ENCODE measurements at places on chromosomes 1 and 21.
A peak's percentile ranks its signal among the peaks of the same experiment; 100 is the strongest.

- DNase-seq: no peak
Measured at GRCh38 chr1:240310226-240310925, 218.7 kb downstream of the FMN2 start.

- DNase-seq: no peak
Measured at GRCh38 chr1:223345720-223346119, 18.3 kb downstream of the SUSD4 start.

DNA sequence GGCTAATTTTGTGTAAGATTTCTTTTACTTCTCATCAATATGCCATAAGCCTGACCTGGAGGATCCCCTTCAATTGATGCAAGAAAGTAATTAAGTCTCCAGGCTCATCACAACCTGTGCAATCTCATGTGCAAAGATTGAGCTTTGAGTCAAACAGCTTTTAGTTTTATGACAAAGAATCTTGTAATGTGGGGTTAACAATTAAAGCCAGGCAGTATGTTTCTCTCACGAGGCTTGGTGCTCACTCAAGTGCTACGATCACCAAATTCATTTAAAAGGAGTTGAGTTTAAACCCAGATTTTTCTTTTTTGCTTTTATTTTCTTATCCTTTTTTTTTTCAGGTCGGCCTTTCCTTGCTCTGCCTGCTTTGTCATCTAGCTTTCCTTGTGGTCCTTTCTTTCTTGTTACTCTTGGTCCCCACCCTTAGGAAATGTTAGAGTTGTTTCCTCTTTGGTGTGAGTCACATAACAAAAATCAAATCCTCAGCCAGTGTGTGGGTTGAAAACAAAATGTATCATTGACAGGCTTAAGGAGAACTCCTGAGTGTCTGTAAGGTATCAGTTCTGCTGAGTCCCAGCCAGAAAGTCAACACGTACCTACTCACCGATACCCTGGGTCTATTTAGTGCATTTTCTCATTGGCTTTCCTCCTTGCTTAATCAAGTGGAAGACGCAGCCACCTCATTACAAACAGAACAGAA, 1037.2 kb downstream of the ADGRL2 start:
- DNase-seq: no peak

DNA sequence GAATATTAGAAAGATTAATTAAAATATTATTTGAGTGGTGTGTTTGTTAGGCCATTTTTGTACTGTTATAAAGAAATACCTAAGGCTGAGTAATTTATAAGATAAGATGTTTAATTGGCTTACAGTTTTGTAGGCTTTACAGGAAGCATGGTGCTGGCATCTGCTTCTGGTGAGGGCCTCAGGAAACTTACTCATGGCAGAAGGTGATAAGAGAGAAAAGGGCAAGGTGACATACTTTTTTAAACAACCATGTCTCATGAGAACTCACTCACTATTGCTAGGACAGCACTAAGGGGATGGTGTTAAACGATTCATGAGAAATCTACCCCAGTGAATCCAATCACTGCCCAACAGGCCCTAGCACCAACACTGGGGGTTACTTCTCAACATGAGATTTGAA, 56.7 kb upstream of the RGS21 start:
- no peak for DNase-seq

DNA sequence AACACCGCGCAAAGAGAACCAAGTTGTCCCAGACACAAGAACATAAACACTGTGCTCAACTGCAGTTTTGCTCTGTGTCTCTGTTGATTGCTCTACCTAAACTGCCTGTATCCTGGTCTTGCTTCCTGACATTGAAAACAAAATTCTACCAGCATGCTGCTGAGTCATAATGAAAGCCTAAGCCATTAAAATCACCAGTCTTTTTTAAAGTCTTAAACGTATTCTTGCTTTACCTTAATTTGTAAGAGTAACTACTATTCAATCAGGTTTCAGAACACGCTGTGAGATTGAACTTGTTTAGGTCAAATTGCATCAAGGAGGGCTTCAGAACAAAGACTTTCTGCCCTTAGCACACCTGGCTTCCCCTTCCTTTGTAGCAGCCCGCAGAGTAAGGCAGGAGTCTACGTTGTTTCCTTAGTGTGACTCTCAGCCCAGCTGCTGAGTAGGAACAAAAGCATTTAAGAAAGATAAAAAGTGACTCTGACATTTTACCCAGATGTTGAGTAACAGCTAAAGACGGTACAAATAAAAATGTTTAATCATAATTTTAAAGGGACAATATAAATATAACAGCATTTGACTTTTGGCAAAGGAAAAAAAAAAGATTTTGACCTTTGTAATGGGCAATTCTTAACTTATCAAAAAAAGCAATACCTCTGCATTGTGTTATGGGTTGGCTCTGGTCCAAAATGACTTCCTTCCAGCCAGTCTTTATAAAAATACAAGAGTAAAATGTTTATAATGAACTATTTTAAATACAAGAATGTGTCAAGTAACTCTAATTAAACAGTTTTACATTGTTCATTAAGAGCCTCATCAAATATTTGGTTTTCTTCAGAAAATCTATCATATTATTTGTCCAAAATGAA, 186.9 kb upstream of the ADGRL4 start:
- no peak for DNase-seq

DNA sequence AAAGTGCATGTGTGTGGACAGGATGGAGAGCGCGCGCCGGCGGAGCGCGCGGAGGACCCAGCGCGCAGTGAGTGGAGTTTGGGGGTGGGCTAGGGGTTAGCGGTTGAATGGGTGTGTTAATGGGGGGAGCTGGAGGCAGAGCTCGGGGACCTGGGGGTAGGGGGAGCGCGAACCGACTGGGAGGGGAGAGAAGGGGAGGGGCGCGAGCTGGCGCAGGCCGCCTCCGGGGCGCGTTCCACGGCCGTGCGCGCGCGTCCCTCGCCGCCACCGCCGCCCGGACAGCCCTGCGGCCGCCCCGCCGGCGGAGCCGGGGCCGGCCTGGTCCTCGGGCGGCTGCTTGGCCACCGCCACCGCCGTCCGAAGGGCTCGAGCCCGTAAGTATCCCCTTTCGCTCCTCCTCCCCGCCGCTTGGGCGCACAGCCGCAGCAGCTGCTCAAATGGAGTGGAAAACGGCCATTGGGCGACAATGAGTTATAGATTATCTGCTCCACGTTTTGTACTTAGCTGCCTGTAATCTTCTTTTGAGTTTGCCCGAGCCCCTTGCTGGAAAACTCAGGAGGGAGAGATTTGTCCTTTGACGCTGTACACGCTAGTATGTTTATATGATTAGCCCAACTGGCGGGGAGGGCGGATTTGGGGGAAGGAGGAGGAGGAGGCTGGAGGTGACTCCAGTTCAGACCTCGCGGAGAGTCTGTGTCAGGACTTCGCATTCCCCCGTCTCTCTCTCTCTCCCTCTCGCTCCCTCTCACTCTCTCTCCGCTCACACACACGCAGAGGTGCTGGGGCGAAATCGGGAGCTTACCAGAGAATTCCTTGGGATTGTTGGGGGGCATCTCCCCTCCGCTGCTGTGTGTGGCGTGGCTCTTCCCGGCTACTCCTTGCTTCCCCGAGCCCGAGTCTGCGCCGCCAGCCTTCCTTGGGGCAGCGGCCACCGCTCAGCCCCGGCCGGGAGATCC, at the start of gene ADGRL2:
ADGRL2 (plus strand) TSS at position 240 of the 956 bp plus-strand sequence. CDS start 36,051 bp downstream, outside the sequence.
- no peak for DNase-seq

DNA sequence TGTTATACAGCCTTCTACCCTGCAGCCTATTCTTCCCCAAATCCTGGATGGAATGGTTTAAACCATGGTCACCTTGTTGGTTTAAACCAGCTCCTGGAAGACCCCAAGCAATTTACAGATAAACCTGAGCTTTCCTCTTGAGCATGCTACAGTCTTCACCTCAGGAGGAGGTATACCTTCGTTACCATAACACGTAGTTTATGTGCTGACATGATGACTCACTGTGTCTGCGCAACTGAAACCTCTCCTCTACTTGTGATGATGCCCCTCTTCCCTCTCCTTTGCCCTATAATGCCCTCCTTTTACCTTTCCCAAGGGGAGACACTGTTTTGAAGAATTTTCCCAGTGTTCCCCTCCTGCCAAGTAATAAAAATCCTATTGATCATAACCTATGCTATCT, 457.3 kb upstream of the RGS18 start:
- no peak for DNase-seq

DNA sequence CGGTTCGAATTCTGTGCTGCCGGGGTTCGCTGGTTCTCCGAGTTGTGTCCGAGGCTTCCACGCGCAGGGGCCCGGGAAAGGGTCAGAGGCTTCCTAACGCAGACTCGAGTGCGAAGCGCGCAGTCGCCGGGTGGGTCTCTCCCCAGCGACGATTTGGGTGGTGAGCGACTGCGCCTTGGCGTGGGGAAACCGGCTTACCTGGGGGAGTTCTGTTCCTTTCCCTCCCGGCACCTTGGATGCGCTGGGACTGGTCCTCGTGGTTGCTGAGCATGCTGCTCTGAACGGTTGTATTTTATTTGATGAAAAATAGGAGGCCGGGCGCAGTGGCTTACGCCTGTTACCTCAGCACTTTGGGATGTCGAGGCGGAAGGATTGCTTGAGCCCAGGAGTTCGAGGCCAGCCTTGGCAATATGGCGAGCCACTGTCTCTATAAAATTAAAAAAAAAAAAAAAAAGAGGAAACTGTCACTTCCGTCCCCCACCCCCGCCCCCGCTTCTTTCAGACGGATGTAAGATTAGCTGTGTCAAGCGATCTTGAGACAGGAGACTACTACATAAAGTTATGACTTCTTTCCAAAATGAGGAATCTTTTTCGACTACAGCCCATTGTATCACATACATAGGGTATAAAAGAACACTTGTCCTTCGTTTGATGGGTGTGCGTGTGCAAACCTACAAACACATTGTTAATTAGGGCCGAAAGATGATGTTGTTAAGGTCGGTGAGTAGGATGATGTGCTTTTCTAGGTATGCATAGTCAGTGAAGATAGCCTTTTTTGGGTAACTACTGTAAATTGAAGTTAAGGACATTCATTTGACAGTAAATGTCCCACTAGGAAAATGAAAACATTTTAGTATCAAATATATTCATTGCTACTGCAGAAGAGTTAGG, at the start of gene CCDC18:
CCDC18 (plus strand) TSS at position 2 of the 891 bp plus-strand sequence. CDS start 2,638 bp downstream, outside the sequence.
- DNase-seq: peak; percentile 67

DNA sequence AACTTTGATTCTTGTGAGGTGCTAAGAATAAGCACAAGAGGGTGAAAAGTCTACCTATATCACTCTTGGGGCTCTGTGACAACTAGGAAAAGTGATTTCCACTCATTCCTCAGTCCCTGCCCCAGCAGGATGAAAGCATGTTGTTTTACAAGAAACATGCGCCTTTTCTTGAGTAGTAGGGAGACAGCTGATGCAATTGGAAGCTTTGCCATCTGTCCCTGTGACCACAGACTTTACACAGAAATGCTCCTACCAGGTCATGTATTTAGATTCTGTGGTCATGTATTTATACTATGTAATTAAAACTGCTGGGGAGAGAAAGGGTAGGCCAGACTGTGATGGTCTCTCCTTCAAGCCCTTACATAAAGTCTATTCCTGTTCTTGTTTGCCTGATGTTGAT, 445.5 kb downstream of the PTPRC start:
- no peak for DNase-seq

DNA sequence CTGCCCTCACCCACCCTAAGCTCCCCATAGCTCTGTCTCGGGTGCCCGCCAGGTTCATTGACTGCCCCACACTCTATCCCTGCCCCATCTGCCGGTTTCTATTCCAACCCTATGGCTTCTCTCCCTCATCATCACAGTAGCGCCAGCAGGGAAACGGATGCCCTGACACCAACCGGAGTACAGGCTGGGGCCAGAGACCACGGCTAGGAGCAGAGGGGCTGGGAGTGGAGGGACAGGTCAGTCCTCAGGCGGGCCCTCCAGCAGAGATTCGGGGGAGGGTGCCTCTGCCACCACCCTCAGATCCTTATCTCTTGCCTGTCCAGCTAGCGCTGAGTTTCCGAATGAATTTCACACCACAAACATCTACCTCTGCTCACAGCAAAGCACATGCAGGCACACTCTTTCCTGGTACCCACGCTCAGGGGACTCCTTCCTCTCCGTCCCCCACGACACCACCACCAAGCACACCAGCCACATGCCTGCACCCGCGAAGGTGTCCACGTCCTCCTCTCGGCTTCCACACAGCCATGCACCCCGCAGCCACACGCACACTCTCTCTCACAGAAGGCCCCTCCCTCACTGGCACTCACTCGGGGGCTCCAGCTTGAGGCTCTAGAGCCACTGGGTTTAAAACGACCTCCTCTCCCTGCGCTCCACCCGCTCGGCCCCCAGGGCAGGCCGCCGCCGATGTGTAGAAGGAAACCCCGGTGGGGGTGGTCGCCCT, 7.2 kb downstream of the TAL1 start:
- DNase-seq: no peak

DNA sequence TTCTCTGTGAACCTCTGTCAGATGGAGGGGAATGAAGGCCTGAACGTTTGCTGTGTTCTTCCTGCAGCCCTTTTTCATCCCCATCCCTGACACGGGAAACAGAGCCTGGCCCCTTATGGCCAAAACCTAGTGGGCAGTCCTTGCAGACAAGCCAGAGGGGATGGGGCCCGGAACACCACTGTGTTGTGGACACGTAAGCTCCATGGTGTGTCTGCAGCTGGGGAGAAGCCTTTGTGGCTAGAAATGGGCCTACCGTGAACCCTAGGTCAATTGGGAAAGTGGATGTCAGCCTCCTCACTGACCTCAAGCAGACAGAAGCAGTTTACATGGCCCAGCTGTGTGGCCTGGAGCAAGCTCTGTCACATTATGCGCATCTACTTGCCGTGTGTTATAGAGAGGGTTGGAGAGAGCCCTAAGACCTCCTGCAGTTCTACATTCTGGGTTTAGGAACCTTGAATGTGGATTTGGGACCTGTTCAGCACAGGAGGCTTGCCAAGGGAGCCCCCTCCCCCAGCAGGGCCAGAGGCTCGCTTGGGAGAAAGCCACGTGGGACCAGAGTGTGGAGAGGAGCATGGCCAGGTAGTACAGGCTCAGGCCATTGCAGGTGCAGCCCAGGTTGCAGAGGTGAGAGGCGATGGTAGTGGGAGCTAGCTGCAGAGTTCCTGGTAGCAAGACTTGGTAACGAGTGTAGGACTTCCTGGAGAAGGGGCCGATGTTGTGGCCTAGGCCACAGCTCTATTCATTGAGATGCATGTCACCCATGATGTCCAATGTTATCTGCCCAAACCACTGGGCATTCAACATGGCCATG, 20.7 kb downstream of the PARS2 start:
- DNase-seq: no peak

- no peak for DNase-seq
Measured at GRCh38 chr1:110050602-110051261, 16.3 kb downstream of the STRIP1 start.

GRCh38 chr1:94515296-94515947, 26.1 kb downstream of the F3 start:
- DNase-seq: no peak

- DNase-seq: no peak
Measured at GRCh38 chr1:167635156-167635648, 5.2 kb downstream of the RCSD1 start.

DNA sequence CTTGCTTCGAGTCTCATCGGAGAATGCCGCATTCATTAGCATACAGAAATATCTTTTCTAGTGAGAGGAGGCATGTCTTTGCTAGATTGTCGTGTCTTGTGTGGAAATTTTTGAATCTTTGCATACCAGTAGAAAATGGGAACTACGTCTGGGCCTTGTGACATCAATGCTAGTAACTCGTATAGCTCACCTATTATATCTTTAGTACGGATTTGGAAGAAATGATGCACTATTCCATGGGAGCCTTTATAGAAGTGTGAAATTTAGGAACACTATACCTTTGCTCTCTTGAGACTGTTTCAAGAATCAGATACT, 835 bp downstream of the UHMK1 start:
- DNase-seq: no peak

GRCh38 chr1:216462066-216462775, 39.0 kb upstream of the USH2A start:
- no peak for DNase-seq
